ENCODE measurements at places on chromosomes 16 and 17. TPM values are rescaled to one million over a fixed set of nuclear protein-coding genes. Genes with fewer than 3 reads are reported as not detected.

NPIPB6 gene
- total RNA-seq, result not detected

CCL23 gene
- not detected for total RNA-seq

RASD1 gene
- not detected for total RNA-seq

PLA2G10 gene
- not detected for total RNA-seq
